NCI-H1105 (cell line): ENCODE measurements at places on chromosomes 16 and 17.
A peak's percentile ranks its signal among the peaks of the same experiment; 100 is the strongest.

DNA sequence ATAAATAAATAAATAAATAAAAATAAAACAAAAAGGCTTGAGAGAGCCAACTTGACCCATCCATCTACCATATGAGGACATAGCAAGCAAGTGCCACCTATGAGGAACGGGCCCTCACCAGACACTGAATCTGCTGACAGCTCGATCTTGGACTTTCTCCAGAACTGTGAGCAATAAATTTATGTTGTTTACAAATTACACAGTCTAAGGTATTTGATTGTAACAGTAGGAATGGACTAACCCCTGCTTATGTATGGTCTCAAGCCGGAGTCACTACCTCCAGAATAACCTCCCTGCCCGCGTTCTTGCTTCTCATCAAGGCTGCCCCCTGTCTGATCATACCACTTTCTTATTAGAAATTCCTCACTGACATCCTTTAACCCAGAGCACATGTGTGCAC is 9.9 kb downstream of the SLC5A11 start:
- DNase-seq, result no peak

GRCh38 chr17:78356101-78356713 is 3.7 kb downstream of the SOCS3 start:
- no peak for DNase-seq

- DNase-seq, result no peak
Observed at GRCh38 chr17:76268991-76269981, 4.1 kb downstream of the UBALD2 start.

- no peak for DNase-seq
Observed at GRCh38 chr16:87114832-87115231, 202.4 kb downstream of the C16orf95 start.

GRCh38 chr17:53749178-53749577 is 73.5 kb upstream of the KIF2B start:
- DNase-seq, result no peak

DNA sequence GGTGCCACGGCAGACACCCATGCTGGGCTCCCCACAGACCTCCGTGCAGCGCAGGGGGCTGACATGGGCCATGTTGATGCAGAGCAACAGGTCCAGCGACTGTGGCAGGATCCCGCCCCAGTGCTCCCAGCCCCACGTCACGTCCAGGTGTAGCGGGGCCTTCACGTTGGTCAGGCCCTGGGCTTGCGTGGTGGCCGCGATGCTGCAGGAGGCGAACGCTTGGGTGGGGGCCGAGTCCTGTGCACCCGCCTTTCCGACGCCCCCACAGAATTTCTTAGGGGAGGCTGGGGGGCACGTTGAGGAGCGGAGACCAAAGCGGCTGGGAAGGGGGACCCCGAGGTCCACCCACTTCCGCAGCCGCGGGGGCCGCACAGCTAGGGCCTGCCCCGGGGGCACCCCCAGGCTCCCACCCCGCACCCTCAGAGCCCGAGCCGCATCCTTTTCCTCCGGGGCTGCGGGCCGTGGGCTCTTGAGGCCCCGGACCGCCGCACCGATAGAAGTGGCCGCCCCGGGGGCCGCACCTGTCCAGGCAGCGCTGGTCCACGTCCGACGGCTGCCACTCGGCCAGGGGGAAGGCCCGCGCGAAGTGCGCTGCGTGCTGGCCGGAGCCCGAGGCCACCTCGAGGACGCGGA is 416 bp downstream of the METTL26 start:
- DNase-seq, result no peak

- no peak for DNase-seq
Observed at GRCh38 chr16:3530371-3530914, 29.6 kb downstream of the CLUAP1 start.

DNA sequence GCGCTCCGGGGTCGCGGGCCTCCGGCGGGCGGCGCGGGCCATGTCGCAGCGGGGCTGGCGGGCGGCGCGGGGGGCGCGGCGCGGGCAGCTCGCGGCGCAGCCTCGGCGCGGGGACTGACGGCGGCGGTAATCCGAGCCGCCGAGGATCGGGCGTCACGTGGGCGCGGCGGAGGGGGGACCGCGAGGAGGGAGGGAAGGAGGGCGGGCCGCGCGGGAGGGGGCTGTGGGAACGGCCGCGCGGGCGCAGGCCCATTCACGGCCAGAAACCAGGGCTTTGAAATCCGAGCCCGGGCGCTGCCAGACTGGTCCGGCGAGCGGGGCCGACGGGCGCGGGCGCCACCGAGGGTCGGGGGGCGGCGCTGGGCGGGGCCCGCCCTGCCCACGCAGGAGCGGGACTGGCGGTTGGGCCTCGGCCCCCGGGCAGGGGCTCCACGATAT is at the start of gene MTSS2:
TSS of gene MTSS2 (minus strand) at position 116 of the 438 bp plus-strand sequence. CDS start 262 bp downstream, outside the sequence.
- DNase-seq, result peak; percentile 34

- no peak for DNase-seq
Observed at GRCh38 chr17:1959871-1960544, 65.1 kb downstream of the RTN4RL1 start.

- no peak for DNase-seq
Observed at GRCh38 chr17:82943751-82944150, 103.9 kb upstream of the ZNF750 start.

GRCh38 chr16:13351181-13351580 is 449.8 kb downstream of the SHISA9 start:
- no peak for DNase-seq
